Kidney (tissue), 22 donors: ENCODE measurements at places on chromosomes 7 and 10.
A peak's percentile ranks its signal among the peaks of the same experiment; 100 is the strongest.

DNA sequence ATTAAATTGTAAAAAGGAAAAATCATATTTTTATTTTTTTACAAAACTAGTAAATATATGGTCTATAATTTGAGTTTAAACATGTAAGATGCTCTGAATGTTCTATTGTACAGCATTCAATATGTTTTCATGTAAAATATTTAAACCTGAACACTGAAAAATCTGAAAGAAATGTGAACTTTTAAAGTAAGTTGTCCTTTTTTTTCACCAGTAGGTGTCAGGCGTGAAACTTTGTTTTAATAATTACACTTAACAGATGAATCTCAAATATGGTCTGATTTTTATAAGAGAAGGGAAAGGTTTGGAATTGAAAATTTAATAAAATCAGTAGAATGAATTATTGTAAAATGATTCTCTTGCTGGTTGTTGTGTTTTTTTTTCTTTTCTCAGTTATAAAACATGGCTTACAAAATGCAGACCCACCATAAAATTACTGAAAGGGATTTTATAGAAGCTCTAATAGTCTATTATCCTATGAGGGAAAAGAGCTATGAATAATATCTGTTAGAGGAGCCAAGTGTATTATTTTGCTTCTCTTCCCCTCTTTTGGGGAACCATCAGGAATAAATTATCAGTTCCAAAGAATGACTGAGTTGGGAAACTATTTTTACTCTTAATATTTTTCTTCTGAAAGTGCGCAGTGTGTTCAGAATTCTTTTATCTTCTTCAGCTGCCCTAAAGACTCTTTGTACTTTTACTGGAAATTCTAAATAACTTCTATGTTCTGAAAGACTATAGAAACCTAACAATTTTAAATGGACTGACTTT, 217.7 kb upstream of the FZD1 start:
- no peak for DNase-seq

- DNase-seq: no peak
These were observed 41.2 kb downstream of the AP3M1 start for GRCh38 chr10:74109452-74109851.

DNA sequence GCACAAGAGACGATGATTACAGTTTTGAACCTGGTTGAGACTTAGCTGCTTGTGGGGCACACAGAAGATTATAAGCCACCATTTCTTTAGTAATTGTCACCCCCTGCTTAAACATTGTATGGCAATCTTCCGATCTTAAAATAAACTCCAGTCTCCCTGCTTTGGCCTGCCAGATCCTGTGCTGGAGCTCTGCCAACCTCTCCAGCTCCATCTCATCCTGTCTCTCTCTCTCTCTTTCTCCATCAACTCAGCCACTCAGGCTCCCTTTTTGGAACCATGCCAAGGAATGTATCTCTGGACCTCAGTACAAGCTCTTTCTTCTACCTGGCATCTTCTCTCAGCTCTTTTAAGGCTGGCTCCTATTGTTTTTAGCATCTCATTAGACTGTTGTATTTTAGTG, 1053.2 kb downstream of the REEP3 start:
- no peak for DNase-seq

DNA sequence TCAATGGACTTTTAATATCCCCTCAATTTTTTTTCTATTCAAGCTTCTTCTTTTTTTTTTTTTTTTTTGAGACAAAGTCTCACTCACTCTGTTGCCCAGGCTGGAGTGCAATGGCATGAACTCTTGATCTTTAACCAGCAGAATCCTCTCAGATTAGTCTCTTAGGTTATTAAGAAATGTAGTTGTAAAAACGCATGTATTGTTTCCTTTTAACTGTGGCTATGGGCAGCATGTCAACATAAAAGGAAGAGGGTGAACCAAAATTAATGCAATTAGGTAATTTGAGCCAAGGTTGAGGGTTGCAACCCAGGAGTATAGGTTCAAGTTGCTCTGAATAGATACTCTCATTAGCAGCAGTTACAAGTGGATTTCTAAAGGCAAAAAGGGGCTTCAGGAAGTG, 4.3 kb upstream of the GSTO1 start:
- no peak for DNase-seq

DNA sequence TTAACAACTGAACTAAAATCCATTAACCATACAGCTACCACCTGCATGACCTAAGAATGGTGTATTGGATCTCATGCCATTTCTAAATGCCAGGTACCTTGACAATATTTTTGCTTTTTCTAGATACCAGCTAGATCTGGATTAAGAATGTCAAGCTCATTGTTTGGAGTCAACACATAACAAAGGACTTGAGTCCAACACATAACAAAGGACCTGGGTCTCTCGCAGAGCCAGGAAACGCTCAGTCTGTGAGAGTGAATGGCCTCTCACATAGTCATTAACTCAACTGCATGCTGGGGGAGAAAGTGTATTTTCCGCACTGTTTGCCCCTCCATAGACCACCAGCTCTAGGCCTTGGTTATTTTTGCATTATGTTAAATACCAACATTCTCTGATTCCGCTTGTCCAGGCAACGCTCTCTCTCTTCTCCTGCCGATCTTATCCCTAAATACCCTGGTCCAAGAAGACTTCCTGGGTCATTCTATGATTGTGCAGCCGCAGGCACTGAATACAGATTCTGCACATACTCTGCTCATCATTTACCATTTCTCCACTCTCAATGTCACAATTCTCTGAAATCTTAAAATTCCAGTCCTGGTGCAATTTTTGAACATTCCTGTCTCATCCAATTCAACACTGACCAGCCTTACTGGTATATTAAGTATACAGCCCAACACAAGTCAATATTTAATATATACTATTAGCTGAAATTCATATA, 31.2 kb downstream of the ITIH5 start:
- DNase-seq: no peak

DNA sequence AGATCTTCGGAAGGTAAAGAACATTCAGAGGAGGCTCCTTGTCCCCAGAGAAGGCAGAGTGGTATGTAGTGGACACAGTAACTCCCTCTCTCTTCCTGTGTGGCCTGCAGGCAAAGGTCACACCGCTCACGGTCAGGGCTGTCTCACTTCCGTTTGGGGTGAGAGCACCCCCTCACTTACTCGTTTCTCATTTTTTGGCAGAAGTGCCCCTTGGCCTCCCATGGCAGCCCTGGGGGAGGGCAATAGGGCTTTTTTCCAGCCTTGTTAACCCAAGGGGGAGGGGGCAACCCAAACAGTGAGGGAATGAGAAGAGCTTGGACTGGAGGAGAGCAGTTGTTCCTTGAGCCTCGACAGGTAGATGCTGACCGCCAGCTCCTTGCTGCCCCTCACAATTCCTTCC, 31.8 kb upstream of the SRGN start:
- DNase-seq: no peak

DNA sequence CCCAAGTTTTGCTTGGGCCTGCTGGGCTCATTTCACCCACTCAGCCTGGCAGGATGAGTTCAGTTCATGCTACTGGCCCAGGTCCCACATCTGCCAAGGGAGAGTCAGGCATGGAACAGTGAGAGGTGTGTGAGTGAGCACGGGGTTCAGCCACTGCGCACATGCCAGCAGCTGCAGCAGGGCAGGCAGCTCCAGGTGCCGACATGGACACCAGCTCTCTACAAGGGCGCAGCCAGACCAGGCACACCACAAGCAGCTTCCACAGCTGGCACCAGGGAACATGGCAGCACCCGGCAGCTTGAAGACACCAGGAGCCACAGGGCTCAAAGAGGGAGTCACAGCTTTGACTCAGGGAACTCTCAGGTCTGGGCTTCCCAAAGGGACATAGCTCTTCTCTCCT, 938.0 kb downstream of the SORCS3 start:
- peak; percentile 55 for DNase-seq

GRCh38 chr7:74654811-74655210, 2.7 kb upstream of the GTF2I start:
- DNase-seq: no peak

- no peak for DNase-seq
These were observed 31.3 kb upstream of the GJD4 start for GRCh38 chr10:35573796-35574195.

- DNase-seq: peak; percentile 49
These were observed 327.3 kb upstream of the NRP1 start for GRCh38 chr10:33661580-33662336.

DNA sequence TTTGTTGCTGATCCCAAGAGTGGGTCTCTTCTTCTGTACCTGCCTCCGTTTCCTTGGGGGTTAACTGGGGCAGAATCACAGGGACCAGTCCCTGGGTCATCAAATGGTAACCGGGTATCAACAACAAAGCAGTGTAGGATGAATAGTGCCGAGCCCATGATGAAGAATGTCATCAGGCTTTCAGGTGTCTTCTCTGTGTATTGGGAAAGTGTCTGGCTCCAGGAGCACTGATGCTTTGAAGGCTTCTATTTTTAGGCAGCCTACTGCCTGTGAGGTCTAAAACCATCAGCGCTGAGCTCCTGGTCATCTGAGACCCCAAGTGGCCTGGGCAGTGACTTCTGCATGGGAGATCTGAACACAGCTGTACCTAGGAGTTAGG, 48.2 kb upstream of the SHH start:
- no peak for DNase-seq

GRCh38 chr10:35942057-35942456, 300.0 kb upstream of the FZD8 start:
- no peak for DNase-seq
